ENCODE measurements at places on chromosomes 2 and 18. TPM values are rescaled to one million over a fixed set of nuclear protein-coding genes. Genes with fewer than 3 reads are reported as not detected.

- H3K27ac ChIP-seq, result no peak overlapping the region
- peaks cover 17% of the 10 kb centered on the region for H3K4me1 ChIP-seq
- no peak overlapping the region for H3K4me3 ChIP-seq
- H3K36me3 ChIP-seq, result peaks cover 75% of the 10 kb centered on the region
- H3K27me3 ChIP-seq, result no peaks in the 10 kb centered on the region
Measured at GRCh38 chr2:197075754-197076337, 149.3 kb upstream of the PGAP1 start.

- H3K4me3 ChIP-seq, result no peak overlapping the region
- no peaks in the 10 kb centered on the region for H3K4me1 ChIP-seq
- H3K36me3 ChIP-seq, result no peaks in the 10 kb centered on the region
- H3K27ac ChIP-seq, result no peak overlapping the region
Measured at GRCh38 chr18:36499938-36500337, 202.4 kb downstream of the FHOD3 start.

GRCh38 chr2:120463527-120463926, 117.6 kb downstream of the INHBB start:
- H3K4me1 ChIP-seq, result no peaks in the 10 kb centered on the region
- no peaks in the 10 kb centered on the region for H3K36me3 ChIP-seq
- DNase-seq, result no peak
- H3K27me3 ChIP-seq, result no peaks in the 10 kb centered on the region
- H3K27ac ChIP-seq, result no peak overlapping the region
- H3K4me3 ChIP-seq, result no peak overlapping the region

DNA sequence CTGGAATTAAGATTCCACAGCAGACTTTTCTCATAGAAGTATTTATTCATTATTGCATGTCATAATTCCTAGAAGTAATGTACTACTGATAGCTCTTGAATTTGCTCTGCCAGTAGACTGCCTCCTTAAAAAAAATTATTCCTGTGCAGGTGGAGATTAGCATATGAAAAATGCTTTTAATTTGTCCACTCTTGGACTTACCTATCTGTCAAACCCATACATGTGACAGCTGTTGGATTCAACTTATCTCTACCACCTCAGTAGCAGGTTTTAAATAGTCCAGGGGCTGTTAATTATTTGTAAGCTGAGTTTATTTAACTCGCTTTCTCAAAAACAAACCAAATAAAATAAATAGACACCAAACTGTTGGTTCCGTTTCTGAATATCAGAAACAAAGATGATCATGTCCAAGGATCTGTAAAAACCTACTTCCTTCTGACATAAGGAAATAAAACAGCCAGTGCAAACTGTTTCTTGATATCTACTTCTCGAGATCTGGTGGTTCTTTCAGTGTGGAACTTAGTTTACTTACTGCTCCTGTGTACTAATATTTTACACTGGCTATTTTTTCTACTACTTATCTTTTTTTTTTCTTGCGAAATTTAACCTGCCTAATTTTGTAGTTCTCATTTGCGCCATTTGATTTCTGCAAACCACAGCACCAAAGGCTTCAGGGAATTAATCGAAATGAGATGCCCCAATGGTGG, 44.2 kb downstream of the ZEB2 start:
- no peak overlapping the region for H3K27ac ChIP-seq
- H3K27me3 ChIP-seq, result no peaks in the 10 kb centered on the region
- DNase-seq, result no peak
- H3K4me3 ChIP-seq, result no peak overlapping the region
- peaks cover 42% of the 10 kb centered on the region for H3K4me1 ChIP-seq
- H3K36me3 ChIP-seq, result peaks cover 13% of the 10 kb centered on the region

DNA sequence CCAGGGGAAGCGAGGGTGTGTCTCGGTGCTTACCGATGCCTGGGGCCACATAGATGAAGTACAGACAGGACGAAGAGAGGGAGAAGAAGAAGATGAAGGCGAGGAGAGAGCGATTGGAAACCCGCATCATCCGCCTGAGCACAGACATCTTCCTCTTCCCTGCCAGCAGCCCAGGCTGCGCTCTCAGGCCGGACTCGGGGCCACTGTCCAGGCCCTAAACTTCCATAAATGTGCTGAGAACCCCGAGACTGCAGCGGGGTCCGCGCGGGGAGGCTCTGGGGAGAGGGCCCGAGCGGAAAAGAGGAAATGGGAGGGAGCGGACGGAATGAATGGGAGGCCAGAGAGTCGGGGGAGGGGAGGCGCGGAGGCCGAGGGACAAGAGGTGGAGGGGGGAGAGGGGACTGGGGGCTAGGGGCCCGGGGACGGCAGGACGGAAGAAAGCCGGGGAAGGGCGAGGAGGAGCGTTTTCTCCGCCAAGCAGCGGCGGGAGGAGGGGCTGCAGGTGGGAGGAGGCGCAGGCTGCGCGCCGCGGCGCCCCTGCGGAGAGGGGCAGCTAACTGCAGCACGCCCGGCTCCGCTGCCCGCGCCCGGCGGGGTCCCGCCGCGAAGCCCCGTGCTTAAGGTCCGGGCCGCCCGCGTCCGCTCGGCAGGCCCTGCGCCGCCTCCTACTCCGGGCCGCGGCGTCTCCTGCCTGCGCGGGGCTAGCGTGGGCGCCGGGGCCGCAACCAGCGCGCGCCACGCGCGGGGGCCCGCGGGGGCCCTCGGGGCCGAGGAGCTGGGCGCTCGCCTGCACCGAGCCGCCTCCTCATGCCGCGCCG, at the start of gene B4GALT6:
Gene B4GALT6 (minus strand): TSS at position 303 of the 818 bp plus-strand sequence. CDS start 155 bp downstream, at position 148.
- peak within 1 kb of the TSS; percentile 72 for H3K4me3 ChIP-seq
- H3K27ac ChIP-seq, result peak within 1 kb of the TSS; percentile 66
- no peak for DNase-seq
- H3K36me3 ChIP-seq, result peaks cover 1% of the 10 kb centered on the region
- H3K27me3 ChIP-seq, result peaks cover 70% of the 10 kb centered on the region

DNA sequence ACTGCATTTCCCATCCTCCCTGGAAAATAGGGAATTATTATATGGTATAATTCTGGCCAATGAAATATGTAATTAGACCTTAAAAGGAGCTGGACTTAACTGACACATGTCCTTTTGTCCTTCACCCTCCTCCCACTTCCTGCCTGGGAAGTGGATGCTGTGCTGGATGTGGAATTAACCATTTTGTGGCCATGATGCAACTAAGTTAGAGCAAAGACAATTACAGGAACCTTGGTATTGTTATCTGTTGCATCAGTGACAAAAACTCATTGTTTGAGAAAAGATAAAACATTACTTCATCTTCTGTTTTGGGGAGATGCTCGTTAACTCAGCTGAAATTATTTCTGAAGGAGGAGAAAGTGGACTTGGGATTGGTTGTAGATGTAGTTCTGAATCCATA, 227.7 kb upstream of the BOD1L2 start:
- H3K4me3 ChIP-seq, result no peak overlapping the region
- H3K4me1 ChIP-seq, result peaks cover 13% of the 10 kb centered on the region
- peaks cover 9% of the 10 kb centered on the region for H3K36me3 ChIP-seq
- no peaks in the 10 kb centered on the region for H3K27me3 ChIP-seq
- DNase-seq, result no peak
- H3K27ac ChIP-seq, result no peak overlapping the region

GRCh38 chr2:23867449-23867848, 59.5 kb downstream of the ATAD2B start:
- no peak for DNase-seq
- H3K27me3 ChIP-seq, result no peaks in the 10 kb centered on the region
- peaks cover 23% of the 10 kb centered on the region for H3K36me3 ChIP-seq
- no peak overlapping the region for H3K4me3 ChIP-seq

GRCh38 chr18:73514449-73514848, 633.2 kb downstream of the FBXO15 start:
- no peak for DNase-seq
- H3K36me3 ChIP-seq, result no peaks in the 10 kb centered on the region
- H3K4me1 ChIP-seq, result no peaks in the 10 kb centered on the region
- H3K27me3 ChIP-seq, result no peaks in the 10 kb centered on the region

GRCh38 chr2:155653176-155653575, 679.3 kb downstream of the NR4A2 start:
- H3K36me3 ChIP-seq, result no peaks in the 10 kb centered on the region
- no peak for DNase-seq
- H3K27me3 ChIP-seq, result no peaks in the 10 kb centered on the region
- no peak overlapping the region for H3K27ac ChIP-seq
- H3K4me1 ChIP-seq, result no peaks in the 10 kb centered on the region

DNA sequence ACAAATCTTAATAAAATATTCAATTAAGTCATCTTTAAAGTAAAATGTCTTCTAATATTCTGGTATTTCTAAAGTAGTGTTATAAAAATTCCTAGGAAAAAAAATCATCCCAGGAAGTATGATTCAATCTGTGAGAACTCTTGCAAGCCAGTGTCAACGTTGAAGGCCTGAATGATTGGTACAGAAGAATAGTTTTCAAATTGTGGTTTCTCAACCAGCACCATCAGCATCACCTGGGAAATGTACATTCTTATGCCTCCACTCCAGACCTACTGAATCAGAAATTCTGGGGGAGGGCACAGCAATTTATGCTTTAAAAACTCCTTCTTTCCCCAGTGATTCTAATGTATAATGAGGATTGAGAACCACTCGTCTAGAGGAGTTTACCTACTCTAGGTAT, 62.3 kb upstream of the C2orf15 start:
- peaks cover 40% of the 10 kb centered on the region for H3K27me3 ChIP-seq
- no peaks in the 10 kb centered on the region for H3K4me1 ChIP-seq
- H3K27ac ChIP-seq, result no peak overlapping the region

DNA sequence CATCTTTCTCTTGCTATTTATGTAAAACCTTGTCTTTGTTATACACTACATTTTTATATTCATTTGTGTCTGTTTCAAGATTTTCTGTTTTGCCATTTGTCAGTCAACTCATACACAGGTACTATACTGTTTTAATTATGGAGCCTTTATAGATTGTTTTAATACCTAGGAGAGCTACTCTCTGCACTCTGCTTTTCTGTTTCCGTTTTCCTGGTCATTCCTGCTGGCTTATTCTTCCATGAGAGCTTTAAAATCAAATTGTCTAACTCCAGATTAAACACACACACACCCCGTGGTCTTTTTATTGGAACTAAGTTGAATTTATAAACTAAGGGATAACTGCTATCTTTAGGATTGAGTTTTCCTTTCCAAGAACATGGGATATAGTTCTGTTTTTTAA, 161.2 kb downstream of the RTN4 start:
- peaks cover 7% of the 10 kb centered on the region for H3K27me3 ChIP-seq
- no peak overlapping the region for H3K27ac ChIP-seq
- H3K36me3 ChIP-seq, result no peaks in the 10 kb centered on the region
- no peak for DNase-seq

DNA sequence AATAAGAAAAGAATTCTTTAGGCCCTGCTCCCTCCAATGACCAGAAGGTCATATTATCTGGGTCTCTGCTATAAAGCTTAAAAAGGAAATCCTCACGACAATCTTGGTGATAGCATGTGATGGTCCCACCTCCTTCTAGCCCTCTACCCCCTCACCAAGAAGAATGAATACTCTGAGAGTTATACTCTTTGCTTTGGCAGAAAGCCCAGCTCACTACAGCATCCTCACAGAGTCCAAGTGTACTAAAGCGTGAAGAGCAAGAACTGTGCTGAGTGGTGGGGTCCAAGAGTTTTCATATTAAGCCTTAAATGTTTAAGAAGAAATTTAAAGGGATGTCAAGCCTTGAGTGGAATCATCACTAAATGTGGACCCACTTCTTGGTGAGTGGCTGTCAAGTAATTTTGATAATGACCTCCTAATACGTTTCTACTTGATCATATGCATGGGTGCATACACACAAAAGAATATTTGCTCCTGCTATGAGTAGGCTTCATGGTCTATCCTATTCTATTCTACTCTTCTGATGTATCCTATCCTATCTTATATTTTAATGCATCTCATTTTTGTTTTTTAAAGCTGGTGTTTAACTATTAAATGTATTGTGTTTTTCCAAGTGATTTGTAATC, 16.5 kb upstream of the SERPINB7 start:
- H3K27ac ChIP-seq, result no peak overlapping the region
- H3K4me1 ChIP-seq, result no peaks in the 10 kb centered on the region
- no peak for DNase-seq
- no peaks in the 10 kb centered on the region for H3K27me3 ChIP-seq

DNA sequence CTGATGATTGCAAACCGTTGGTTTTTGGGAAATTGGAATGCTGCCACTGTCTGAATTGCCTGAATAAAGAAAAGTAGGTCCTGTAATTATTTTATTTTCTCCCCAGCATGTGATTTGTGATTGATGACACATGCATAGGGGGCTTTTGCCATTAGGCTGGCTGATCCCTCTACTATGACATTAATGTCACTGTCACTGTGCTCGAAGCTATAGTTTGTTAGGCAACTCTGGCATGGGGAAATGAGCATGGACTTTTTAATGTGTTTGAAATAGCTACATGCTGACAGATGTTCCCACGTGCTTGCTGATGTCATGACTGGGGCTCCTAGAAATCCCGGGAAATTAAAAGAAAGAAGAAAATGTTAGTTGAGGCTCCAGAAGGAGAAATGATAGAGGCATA, 99.1 kb downstream of the HRH4 start:
- no peak overlapping the region for H3K27ac ChIP-seq
- no peak overlapping the region for H3K4me3 ChIP-seq
- H3K27me3 ChIP-seq, result peaks cover 3% of the 10 kb centered on the region
- DNase-seq, result no peak
- H3K36me3 ChIP-seq, result no peaks in the 10 kb centered on the region

GRCh38 chr2:96397756-96398530, 62.4 kb downstream of the NCAPH start:
- H3K4me3 ChIP-seq, result no peak overlapping the region
- no peak overlapping the region for H3K27ac ChIP-seq
- H3K4me1 ChIP-seq, result no peaks in the 10 kb centered on the region

DNA sequence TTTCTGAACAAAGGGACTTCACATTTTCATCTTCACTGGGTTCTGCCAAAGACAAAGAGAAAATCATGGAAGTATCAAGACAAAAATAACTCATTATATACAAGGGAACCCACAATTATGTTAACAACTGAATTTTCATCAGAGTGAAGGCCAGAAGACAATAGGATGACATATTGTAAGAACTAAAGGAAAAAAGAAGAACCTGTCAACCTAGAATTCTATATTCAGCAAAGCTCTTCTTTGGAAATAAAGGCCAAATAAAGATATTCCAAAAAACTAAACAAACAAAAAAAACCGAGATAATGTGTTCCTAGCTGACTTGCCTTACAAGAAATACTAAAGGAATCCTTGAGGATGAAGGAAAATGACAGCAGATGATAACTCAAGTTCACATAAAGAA, 10.3 kb upstream of the ZCCHC2 start:
- no peak overlapping the region for H3K4me3 ChIP-seq
- H3K27me3 ChIP-seq, result no peaks in the 10 kb centered on the region
- DNase-seq, result no peak
- peaks cover 62% of the 10 kb centered on the region for H3K36me3 ChIP-seq
- no peak overlapping the region for H3K27ac ChIP-seq
- peaks cover 5% of the 10 kb centered on the region for H3K4me1 ChIP-seq

DNA sequence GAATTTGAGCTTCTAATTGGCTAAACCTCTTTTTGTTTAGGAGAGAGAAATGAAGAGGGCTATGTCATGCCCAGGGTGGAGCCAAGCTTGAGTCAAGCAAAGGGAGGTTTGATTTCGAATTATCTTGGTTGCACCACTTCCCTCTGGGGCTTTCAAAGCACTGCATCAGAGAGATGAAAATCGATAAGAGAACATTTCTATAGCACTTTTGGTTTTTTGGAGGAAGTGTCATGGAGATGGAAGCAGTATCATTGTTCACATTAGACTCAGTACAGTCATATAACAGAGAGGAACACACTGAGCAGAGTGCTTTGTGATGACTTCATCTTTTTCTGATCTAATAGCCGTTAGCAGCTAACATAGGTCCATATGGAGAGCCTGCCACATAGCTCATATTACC, 120.3 kb upstream of the UXS1 start:
- no peaks in the 10 kb centered on the region for H3K27me3 ChIP-seq
- no peak for DNase-seq
- H3K27ac ChIP-seq, result no peak overlapping the region
- no peaks in the 10 kb centered on the region for H3K36me3 ChIP-seq

The C2orf72 gene
- total RNA-seq, result not detected

The DSG2 gene
- 0.09 TPM for total RNA-seq

The RAB10 gene
- total RNA-seq, result 128 TPM

The ZRANB3 gene
- total RNA-seq, result 7.6 TPM

The ALPI gene
- total RNA-seq, result not detected

The ANKRD62 gene
- not detected for total RNA-seq
